ENCODE measurements at places on chromosomes 11 and 22.

DNA sequence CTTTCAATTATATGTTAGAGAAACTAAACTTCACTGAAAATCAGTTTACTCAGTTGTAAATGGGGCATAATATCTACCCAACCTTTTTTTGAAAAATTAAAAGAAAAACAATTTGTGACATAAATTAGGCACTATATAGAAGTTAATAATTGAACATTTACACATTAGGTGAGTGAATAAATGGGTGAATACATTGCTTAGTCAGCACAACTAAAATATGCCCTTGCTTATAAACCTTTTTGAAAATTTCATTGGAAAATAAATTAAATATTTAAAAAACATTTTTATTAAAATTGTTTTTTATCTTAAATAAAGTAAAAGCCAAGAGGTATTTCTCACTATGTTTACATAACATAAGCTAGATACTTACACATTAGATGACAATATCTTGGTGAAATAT is 994.5 kb upstream of the TENM4 start:
- DNase-seq, result no peak

GRCh38 chr22:20436768-20437612 is 635 bp downstream of the SCARF2 start:
- DNase-seq, result peak; percentile 53

GRCh38 chr11:86876716-86877234 is 76.4 kb downstream of the PRSS23 start:
- DNase-seq, result no peak

DNA sequence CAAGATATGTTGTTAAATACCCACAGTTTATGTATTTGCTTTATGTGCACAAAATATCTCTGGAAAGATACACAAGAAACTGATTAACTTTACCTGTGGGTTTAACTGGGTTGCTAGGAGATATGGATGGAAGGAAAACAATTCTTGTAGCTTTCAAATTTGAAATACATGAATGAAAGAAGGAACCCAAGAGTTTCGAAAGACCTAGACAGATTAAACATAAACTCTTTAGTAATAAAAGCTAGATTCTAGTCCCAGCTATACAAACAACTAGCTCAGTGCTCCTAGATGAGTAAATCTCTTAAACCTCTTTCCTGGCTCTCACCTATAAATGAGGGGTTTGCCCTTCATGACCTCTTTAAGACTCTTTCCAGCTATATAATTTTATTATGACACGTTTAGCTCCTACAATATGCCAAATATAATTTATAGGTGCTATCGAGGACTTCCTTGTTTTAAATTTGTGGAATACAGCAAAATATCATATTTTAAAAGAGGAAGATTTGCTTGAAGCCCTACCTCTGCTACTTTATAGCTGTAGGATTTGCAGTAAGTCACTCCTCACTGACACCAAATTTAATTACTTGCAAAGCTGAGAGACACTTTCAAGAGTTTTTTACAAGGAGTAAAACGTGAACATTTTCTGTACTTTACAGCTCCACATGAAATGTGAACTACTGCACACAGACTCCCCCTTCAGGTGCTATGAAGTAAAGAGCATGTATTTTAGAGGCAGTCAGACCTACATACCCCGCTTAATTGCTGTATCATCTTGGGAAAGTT is 50.7 kb downstream of the RRAS2 start:
- no peak for DNase-seq

- no peak for DNase-seq
Observed at GRCh38 chr11:39434466-39434865, 2025.0 kb downstream of the LRRC4C start.

- no peak for DNase-seq
Observed at GRCh38 chr22:24037851-24038765, 27.0 kb downstream of the CABIN1 start.

DNA sequence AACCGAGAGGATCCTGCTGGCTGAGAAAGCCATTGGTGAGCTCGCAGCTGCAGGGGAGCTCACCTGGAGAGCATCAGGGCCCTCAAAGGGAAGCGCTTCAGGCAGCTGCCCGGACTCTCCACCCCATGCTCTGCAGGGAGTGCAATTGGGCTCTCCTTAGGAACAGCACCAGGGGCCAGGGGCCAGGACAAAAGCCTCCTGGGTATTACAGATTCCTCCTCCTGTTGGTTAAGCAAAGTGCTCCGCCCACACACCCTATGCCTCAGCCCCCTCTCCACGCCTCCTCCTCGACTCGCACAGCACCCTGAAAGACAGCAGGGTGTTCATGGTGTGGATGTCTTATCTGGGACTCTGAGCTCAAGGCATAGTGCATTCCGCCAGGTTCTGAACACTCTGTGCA is 139.9 kb downstream of the SHANK2 start:
- DNase-seq, result no peak

DNA sequence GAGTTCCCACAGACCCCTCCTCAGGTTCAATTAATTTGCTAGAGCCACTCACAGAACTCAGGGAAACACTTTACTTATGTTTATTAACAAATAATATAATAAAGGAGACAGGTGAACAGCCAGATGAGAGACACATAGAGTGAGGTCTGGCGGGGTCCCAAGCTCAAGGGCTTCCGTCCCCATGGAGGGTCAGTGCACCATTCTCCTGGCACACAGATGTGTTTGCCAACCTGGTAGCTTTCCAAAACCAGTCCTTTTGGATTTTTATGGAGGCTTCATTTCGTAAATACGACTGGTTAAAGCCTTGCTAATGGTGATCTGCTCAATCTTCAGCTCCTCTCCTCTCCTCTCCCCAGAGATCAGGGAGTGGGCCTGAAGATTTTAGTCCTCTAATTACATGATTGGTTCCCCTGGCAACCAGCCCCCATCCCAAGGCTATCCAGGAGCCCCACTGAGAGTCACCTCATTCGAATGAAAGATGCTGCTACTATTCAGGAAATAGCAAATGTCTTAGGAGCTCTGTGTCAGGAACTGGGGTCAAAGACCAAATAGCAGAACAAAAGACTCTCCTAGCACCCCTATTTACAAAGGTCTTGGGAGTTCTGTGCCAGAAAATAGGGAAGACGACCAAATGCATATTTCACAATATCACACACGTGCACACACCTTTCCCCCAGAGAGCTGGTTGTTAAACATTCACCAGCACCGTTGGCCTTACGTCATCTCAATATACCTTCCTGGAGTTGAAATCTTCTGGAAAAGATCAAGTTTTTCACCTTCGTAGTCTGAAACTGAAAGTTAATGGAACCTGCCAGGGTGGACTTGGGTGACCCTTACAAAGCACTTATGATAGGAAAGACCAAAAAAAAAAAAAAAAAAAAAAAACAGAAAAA is 23.8 kb upstream of the CAPRIN1 start:
- no peak for DNase-seq

DNA sequence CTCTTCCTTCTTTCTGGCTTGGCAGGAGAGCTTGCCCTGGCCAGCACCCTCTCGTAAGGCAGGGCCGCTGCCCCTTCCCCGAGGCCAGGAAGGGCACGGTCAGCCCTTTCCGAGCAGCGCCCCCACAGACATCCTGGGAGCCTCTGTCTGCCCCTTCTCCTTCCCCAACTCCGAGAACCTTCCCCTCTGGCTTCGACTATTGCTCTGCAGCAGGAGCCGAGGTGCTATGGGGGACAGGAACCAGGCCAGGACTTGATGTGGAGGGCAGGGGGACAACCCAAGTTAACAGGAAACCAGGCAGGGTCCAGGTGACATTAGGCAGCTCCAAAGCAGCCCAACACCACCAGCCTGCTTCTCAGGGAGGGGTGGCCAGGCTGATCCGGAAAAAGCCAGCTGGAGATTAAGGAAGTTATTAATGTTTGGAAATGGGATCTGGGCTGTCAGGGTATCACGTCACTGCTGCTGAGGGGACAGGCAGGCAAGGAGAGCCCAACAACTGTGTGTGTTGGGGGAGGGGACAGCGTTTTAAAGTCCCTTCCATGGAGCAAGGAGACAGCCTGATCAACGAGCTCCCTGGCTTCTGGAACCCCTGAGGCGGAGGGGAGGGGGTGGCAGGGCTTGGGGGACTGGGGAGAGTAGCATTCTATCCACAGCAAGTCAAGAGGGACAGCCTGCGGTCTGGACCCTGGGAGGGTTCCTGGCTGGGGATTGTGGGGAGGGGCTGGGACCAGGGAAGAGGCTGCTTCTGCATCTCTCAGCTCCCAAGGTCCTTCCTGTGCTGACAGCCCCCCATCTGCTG is 27.3 kb downstream of the SYT7 start:
- DNase-seq, result peak; percentile 30

Measured in retina (tissue), 1 donor.